ENCODE measurements at places on chromosomes 4 and X. TPM values are rescaled to one million over a fixed set of nuclear protein-coding genes. Genes with fewer than 3 reads are reported as not detected.

Gene DIAPH2
- 22.5 TPM for total RNA-seq

Gene SASH3
- 21.5 TPM for total RNA-seq

Gene GABRG1
- not detected for total RNA-seq

Gene SCML2
- total RNA-seq = 0.89 TPM

Gene SLC7A11
- 1.0 TPM for total RNA-seq

Gene TLR1
- total RNA-seq = 41.9 TPM

Gene MND1
- total RNA-seq = 1.4 TPM

Gene PNCK
- not detected for total RNA-seq

Gene SGCB
- total RNA-seq = 20.7 TPM

Gene PPP1R3F
- total RNA-seq = 3.3 TPM

Gene GCNA
- 1.6 TPM for total RNA-seq

Gene RAI2
- 28.1 TPM for total RNA-seq

Gene TLR7
- total RNA-seq = 5.5 TPM

Gene TMPRSS11D
- total RNA-seq = 1.0 TPM

Gene HSFX2
- not detected for total RNA-seq

Gene TMA16
- 22.0 TPM for total RNA-seq

Gene NUDT10
- total RNA-seq = 0.34 TPM

Gene TCEAL2
- total RNA-seq = 5.1 TPM

Gene XPNPEP2
- 0.91 TPM for total RNA-seq

Gene CISD2
- 28.7 TPM for total RNA-seq

Gene FHDC1
- 29.3 TPM for total RNA-seq

Gene TMPRSS11B
- not detected for total RNA-seq

Gene PDCL2
- total RNA-seq = not detected

Gene GAGE1
- total RNA-seq = not detected

Gene USP17L19
- total RNA-seq = not detected

Gene GLRA3
- not detected for total RNA-seq

Gene ANKRD37
- total RNA-seq = 4.4 TPM

Gene GAGE2A
- not detected for total RNA-seq

Gene FGA
- total RNA-seq = 15.0 TPM

Gene COL25A1
- total RNA-seq = not detected

Gene BEND4
- 0.97 TPM for total RNA-seq

Gene FLNA
- 1,271 TPM for total RNA-seq

Gene F8A3
- total RNA-seq = 0.34 TPM

Gene XKRX
- total RNA-seq = 4.4 TPM

Gene TSR2
- total RNA-seq = 11.5 TPM

Gene STAP1
- total RNA-seq = 0.89 TPM

Gene POLN
- 3.1 TPM for total RNA-seq

Gene PPP4R3C
- total RNA-seq = not detected

Gene KIAA0232
- total RNA-seq = 23.7 TPM

Gene ARMCX2
- 11.0 TPM for total RNA-seq

Gene FAM133A
- 0.07 TPM for total RNA-seq

Gene CFI
- total RNA-seq = 122 TPM

Gene FOXR2
- total RNA-seq = not detected

Gene CXCL3
- total RNA-seq = 22.4 TPM

Gene CXCL1
- 14.7 TPM for total RNA-seq

Gene GPR119
- total RNA-seq = not detected

Gene MMRN1
- 11.1 TPM for total RNA-seq

Gene ASMT
- not detected for total RNA-seq

Gene SPANXN5
- total RNA-seq = not detected

Gene DDX53
- not detected for total RNA-seq

All from upper lobe of left lung (tissue), 6 donors.